ENCODE measurements at places on chromosomes 5 and 9.

DNA sequence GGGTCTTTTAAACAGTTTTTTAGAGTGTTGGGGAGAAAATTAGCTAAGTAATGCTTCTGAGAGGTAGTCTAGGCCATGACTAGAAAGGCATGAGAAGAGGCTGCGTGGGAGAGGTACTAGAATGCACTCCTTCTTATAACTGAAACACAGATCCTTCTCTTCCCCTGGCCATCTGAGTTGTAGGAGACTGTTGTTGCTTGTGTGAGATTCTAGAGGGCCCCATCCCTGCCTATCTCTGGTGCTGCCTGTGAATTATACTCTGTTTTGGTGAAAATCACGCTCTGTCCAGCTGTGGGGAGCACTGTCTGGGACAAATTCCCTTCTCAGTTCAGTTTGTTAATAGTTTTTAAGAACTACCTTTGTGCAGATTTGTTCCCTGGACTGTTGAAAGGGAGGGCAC, 37.5 kb downstream of the MAP1B start:
- DNase-seq = no peak

GRCh38 chr9:79524266-79524665, 47.5 kb upstream of the TLE4 start:
- no peak for DNase-seq

DNA sequence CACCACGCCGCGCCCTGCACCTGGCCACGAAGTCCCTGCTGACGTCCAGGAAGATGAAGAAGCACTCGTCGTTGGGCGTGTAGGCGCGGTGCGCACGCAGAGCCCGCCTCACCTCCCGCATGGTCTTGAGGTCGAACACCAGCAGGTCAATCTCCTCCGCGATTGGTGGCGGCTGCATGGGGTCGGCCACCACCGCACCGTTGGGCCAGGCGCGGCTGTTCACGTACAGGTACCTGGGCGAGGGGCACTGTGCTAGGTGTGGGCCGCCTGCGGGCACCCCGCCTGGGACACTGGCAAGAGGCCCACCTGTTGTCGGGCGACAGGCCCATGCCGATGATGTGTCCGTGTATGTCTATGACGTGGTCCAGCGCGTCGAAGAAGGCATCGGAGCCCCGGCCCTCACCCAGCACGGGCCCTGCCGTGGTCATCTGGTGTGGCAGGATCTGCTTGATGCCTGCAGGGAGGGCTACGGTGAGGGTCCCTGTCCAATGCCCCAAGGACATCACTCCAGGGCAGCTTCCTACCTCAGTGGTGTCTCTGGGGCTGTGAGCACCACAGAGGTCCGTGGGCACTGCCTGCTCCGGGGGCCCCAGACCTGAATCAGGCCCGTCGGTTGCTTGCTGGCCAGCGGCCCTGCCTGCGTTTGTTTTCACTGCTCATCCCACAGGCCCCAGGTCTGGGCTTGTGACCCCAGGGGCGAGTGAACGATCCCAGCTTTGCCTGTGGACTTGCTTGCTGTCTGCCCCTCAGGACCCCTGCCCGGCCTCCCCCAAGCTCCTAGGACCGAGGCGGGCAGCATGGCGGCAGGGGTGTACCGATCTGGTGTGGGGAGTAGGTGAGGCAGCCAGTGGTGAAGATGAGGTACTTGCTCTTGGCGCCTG, 3.1 kb downstream of the FBXW5 start:
- DNase-seq = no peak

GRCh38 chr9:117403403-117403811, 11.4 kb downstream of the ASTN2 start:
- DNase-seq = no peak

DNA sequence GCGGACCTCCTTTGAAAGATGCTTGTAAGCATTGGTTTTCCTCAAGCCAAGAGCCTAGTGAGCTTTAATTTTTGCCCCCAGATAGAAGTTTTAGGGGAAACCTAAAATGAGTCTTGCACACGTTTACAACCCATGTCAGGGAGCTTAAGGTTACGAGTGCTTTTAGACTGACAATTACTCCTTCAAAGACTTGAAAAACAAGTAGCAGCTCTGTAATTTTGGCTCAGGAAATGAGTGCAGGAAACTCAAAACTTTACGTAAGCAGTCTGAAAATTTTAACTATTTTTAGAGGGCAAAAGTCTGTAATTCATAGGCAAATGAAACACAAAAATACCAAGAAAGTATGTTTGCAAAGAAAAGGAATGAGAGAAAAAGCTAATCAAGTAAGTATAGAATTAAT, 36.8 kb downstream of the UBE2QL1 start:
- no peak for DNase-seq

- peak; percentile 32 for DNase-seq
Observed at GRCh38 chr5:126780165-126780827, 3.4 kb downstream of the LMNB1 start.

DNA sequence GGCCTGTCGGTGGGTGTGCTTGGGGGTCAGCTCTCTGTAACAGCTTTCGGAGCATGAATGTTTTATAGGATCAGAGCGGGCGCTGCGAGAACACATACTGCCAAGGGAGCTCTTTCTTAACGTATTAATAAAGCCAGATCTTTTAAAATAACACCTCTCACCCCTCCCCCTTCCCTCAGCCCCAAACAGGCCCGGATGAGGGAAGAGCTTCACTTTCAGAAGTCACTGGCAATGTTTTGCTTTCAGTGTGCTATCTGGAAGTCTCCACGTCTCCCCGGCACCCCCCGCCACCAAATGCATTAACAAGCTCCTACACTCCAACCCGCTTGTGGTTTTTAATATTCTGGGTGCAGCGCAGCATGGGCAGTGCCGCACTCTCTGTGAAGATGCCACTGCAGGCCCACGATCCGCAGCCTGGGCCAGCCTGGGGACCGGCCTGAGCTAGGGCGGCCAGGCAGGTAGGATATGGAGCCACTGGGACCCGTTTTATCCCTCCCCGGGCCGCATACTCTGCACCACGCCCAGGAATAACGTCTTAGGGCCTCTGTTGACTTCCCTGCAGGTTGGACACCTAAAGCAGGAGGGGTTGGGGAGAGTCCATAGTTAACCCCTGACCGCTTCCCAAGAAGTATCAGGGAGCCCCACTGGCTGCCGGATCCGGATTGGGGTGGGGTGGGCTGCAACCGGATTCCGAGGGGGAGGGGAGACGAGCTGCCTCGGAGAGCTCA, 12.6 kb downstream of the NR2F1 start:
- DNase-seq = no peak

DNA sequence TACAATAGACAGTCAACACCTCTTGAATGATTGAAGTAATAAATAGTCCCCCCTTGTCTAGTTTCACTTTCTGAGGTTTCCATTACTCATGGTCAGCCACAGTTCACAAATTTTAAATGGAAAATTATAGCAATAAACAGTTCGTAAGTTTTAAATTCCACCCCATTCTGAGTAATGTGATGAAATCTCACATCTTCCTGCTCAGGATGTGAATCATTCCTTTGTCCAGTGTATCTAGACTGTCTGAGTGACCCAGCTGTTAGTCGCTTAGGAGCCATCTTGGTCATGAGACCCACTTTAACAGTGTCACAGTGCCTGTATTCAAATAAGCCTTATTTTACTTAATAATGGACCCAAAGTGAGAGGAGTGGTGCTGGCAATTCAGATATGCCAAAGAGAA, 311.6 kb upstream of the PRR16 start:
- no peak for DNase-seq

GRCh38 chr9:103427696-103428095, 432.6 kb downstream of the CYLC2 start:
- no peak for DNase-seq

GRCh38 chr9:36436909-36437308, 36.8 kb upstream of the RNF38 start:
- no peak for DNase-seq

- no peak for DNase-seq
Observed at GRCh38 chr9:130589754-130590153, 10.4 kb downstream of the FUBP3 start.

DNA sequence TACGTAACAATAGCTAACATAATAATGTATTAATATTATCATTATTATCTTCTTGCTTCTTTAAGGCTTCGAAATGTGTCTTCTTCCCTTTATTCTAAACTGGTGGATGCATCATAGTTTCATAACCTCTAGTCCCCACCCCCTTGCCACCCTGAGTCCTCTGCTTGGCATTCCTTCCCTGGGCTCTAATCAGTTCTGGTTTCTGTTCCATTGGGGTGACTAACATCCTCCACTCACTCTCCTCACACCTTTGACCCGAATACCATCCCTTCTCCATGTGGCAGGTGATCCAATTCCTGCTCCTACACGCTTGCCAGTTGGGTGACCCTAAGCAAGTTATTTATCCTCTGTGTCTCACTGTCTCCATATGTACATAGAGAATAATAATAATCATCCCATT, 286.1 kb downstream of the TRPM3 start:
- no peak for DNase-seq

DNA sequence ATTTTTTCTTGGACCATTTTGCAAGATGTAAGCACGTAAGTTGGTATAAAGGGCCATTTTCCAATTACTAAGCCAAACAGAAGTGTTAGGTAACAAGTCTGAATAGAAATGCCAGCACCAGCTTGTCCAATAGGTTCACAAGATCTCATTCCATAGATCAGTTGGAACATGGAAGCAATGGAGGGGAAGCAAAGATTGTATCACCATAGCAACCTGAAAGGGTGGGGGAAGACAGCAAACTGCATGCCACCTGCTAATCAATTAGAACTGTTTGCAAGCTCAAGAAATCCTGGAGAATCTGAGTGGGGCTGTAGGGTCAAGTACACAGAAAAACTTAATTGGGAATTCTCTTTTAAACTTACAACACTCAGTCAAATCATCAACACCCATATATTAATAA, 264.9 kb upstream of the EFNA5 start:
- DNase-seq = no peak

DNA sequence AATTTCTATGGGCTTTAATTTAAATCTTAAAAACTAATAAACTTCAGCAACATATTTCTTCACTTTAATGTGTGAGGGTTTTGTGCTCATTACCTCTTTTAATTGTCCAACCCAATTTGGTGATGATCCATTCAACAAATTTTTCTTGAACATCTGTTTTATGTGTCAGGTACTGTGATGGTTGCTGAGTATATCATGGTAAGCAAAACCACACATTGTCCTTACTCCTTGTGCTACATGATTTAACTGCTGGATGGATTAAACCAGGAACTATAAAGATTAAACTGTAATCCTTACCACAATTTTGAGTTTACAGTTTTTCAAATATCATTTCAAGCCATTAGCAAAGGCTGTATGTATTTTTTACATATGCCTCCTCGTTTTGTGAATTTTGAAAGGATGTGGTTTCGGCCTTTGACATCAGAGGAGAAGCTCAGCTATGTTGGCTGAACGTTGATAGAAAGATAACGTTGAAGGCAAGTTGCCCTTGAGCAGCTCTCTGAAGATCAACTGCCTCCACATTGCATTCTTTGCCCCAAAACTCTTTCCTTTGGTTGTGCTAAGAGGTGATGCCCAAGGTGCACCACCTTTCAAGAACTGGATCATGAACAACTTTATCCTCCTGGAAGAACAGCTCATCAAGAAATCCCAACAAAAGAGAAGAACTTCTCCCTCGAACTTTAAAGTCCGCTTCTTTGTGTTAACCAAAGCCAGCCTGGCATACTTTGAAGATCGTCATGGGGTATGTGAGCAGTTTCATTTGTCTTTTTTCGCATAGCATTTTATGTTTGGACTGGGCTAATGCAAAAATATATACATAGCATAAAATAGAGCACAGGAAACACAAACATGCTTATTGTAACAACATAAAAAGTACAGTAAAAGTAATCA, at the start of gene ITK:
TSS of gene ITK (plus strand) at position 467 of the 891 bp plus-strand sequence. CDS start at position 605, 138 bp downstream.
- DNase-seq = peak; percentile 53

DNA sequence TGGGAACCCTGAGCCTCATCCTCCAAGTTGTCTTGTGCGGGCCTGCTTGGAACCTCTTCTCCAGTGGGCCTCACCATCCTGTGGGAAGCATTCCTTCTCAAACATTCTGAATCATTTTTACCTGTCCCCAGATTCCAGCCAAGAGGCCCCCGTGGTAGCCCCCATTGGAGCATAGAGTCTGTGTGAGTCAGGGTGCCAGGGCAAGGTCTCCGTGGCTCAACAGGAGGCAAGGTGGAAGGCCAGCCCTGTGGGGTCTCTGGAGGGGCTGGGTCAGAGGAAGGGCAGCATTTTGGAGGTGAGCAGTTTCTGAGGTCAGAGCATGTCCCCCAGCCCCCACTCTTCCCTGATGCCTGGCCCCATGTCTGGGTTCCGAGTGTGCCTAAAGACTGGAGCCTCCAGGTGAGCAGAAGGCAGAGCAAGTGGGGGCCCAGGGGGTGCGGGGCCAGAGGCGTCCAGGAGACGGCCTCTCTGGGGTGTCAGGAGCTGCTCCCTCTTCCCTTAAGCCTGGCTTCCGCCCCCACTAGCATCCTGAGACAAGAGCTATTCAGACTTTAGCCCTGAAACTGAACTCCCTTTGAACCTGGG, 2.1 kb downstream of the CACNA1B start:
- no peak for DNase-seq

GRCh38 chr9:15160673-15161072, 146.3 kb downstream of the TTC39B start:
- DNase-seq = no peak

GRCh38 chr9:9942764-9943424, 669.9 kb downstream of the PTPRD start:
- peak; percentile 12 for DNase-seq

- DNase-seq = no peak
Observed at GRCh38 chr9:72622186-72622585, 100.8 kb downstream of the TMC1 start.

DNA sequence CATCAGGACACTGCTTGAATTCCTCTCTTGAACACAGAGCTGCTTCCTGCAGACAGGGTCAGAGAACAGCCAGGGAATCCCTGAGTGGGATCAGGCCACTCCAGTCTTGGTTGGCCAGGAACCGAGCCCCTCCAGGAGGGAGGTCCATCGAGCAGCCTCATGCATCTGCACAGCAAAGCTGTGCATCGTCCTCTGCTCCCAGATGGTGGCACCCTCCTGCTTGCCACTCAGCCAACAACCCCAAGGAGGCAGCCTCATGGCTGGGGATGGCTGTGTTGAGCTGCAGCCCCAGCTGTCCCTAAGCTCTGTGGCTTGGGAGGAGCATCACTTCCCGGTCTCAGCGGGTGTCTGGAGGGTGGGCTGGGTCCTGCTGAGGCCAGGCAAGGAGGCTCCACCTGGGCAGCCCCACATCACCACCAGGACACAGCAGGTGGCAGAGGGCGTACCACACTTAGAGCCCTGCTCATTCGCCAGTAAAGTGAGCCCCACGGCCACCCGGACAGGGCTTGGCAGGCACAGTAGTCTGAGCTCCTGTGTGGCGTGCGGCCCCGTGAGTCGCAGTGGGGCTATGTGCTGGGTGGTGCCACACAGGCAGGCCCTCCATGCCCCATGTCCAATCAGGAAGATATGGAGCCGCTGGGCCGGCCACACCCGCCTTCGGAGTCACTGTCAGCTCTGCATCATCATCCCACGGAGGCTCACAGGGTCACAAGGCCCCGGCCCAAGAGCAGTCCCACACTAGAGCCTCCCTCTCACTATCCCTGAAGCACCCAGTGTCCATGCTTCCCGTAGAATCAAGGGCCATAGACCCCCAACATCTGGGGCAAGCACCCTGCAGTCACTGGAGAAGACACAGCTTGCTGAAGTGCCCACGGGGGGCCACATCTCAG, 11.9 kb downstream of the LPCAT1 start:
- DNase-seq = no peak

All from activated T-helper 2 cell treated with anti-CD3 and anti-CD28 coated beads, Interferon-gamma antibody, Interleukin-2, Interleukin-4, amounts not matched to agents 10 μg/mL and 5 μg/mL and 100 μg/mL, durations not matched to agents 14 hours and 24 hours and 36 hours (primary cell).